CD4-positive, alpha-beta T cell treated with Interleukin-10 for 1 hour (primary cell): ENCODE measurements at places on chromosomes 16 and 17.

GRCh38 chr16:56675685-56676210 is 6.1 kb downstream of the MT1H start:
- DNase-seq = peak; percentile 34

DNA sequence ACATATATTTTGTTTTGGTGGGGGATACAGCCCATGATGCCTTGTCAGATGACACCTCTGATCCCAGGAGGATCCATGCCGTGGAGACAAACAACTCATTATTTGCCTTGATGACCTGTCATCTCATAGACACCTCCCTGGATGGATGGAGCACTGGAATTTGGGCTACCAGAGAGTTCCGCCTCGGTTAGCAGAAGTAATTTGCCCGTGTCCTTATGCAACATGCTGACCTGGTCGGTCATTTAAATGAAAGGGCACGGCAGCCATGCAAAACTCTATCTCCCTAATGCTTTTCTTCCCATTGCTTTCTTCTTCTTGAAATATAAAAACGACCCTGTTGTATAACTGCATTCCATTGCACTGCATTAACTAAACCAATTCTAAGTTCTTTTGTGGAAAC is 145.3 kb downstream of the GRIN2A start:
- no peak for DNase-seq

DNA sequence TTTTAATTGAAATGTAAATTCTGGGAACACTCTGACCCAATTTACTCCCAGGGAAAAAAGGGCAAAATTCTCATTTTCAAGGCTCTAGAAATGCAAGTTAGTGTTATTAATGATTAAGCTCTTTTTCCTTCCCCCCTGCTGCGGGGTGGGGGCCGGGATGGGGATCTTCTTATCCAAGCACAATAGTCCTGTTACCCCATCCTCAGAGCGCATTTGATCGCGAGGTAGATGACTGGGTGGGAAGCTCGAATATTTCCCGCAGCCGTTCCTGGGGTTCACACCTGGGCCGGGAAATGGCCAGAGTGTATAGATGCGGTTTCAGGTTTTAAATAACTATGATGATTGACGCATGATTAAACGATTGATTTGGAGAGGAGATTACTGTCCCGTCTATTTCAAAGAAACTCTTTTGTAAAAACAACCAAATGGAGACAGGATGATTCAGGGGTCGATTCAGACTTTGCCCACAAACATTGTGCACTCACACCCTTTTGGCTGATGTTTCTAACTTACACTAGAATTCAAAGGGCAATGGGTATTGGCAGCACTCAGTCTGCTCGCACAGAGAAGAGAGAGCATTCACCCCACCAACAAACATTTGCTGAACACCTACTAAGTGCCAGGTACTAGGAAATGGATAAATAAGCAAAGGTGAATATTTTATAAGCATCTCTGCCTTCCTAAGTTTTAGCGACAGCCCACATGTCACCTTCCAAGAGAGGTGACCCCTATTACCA is 55.0 kb downstream of the SALL1 start:
- DNase-seq = no peak

DNA sequence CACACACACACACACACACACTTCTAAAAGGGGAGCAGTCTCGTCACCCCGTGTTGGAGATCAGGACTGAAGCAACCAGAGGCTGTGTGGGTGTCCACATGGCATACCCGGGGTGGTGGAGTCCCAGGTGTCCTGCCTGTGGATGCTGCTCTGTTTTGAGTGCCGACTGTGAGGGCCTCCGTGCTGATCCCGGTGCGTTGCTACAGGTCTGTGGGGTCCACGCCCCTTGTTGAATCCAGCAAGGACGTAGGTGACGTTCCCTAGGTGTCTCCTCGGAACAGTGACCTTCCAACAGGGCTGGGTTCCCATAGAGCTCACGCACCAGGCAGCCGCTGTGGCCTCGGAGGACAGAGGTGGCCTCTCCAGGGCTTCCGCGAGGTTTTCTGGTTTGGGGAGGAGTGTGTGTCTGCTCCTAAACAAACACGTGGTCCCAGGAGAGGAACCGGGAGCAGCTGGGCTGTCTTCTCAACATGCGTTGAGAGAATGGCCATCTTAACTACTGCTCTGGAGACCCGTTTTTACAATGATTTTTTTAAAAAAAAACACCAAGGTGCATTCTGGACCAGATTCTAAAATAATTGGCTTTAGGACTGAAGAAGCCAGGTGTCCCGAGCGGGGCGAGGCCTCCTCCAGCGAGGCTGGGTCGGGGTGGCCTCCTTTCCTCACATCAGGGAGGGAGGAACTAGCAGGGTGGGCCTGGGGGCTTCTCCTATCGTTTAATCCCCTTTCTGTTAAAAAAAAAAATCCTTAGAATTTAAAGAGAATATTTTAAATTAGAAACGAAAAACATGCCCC is 100.6 kb upstream of the ZNF750 start:
- DNase-seq = no peak

DNA sequence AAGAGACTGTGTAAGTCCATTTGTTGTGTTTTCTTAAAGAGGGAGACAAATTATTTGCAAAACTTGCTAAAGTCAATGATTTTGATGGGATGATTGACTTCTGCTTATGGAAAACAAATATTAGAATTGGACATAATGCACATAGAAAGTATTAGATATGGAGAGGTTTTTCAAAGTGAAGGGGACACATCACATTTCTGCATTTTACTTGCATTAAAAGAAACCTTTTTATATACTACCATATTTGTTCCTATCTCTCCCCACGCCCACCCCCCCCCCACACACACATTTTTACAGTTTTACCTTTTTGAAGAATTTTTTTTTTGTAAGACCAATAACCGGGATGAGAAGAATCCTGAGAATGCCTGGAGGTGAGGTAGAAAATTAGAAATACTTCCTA is 8.6 kb upstream of the OR4D2 start:
- no peak for DNase-seq

DNA sequence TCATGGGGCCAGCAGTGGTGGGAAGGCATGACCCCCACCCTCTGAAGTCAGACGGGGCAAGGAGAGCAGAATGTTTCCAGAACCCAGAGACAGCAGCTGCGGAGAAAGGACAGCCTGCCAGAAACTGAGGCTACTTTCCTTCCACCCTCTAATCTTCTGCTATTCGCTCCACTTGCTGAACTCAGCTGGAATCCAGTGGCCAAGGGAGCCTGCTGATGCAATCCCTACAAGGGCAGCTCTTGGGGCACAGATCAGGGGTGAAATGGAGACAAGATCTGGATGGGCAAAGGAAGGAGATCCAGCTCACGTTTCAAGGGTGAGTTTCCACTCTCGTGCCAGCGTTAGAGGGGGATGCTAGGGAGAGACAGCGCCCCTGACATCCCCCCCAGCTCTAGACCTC is 479.1 kb downstream of the SLC39A11 start:
- no peak for DNase-seq

DNA sequence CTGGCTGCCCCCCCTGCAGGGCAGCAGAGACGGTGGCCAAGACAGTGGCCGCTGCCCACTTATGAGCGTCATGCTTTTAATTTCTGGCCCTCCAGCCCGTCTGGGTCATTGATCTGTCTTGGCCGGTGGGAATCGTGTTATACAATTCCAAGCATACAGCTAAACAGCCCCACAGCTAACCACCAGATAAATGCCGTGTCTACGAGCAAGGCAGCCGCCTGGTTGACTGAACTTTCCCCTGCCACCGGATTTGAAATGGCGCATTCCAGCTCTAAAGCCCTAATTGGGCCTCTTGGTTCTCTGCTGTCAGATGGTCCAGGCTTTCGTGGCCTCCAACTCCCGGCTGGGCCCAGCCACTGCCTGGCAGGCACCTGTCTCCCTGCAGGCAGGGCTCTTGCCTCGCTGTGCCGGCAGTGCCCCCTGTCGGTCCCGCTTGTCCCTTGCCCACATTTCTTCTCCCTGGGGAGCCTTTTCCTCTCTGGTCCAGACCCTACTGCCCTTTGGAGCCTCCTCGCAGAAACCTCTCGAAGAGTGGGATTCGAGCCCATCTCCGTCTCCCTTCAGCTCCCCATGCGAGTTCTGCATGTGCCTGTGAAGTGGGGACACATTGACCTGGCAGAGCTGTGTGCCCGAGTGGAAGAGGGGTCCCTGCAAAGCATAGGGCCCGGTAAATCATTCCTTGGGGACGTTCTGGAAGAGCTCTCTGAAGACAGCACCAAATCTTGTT is 1.8 kb upstream of the RBFOX3 start:
- DNase-seq = peak; percentile 15

GRCh38 chr16:11257131-11257938 is 1.3 kb upstream of the SOCS1 start:
- peak; percentile 74 for DNase-seq

- DNase-seq = no peak
Measured at GRCh38 chr16:75130150-75130771, 13.7 kb upstream of the LDHD start.

- DNase-seq = no peak
Measured at GRCh38 chr16:55835581-55835980, 2.7 kb upstream of the CES1 start.

DNA sequence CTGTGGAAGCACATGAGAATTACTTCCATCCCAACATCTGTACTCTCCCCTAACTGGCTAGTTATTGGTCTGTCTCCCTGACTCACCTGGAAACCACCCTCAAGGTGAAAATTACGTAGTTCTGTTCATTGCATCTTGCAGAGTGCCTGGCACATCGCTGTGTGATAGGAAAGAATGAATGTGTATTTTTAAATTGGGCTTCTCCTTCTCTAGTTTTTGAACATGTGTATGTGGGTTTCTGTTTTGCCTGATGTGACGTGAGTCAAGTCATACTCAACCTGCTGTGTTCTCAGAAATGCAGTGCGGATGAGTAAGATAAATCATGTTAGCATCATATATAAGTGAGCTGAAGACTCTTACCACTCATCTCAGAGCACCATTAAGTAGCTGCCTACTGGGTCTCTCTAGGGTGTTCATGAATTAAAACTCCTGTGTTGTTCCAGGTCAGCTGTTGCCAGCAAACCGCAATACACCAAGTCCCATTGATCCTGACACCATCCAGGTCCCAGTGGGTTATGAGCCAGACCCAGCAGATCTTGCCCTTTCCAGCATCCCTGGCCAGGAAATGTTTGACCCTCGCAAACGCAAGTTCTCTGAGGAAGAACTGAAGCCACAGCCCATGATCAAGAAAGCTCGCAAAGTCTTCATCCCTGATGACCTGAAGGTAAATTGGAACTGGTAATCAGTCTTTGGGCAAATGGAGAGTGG is 50.2 kb downstream of the HLF start:
- no peak for DNase-seq

DNA sequence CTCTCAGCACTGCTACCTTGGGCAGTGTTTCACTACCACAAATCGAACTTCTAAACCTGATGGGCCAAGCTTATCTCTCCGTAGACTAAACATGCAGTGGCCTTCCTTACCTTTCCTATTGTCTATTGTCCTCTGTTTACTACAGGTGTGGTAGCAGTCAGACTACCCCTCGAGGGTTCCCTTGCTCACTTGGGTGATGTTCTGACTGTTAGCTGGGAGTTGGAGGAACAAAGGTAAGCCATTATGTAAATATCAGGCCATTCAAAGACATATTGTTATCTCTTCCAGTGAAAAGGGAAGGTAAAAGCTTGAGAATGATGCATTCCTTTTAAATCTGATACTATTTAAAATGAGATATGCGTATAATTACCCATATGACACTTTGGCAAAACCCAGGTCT is 828.3 kb upstream of the EEF2KMT start:
- no peak for DNase-seq

GRCh38 chr16:2019921-2020831 is 591 bp downstream of the NPW start:
- no peak for DNase-seq

- DNase-seq = no peak
Measured at GRCh38 chr16:7849841-7850240, 517.2 kb downstream of the RBFOX1 start.

GRCh38 chr16:81480606-81481206 is 36.1 kb downstream of the CMIP start:
- DNase-seq = no peak

DNA sequence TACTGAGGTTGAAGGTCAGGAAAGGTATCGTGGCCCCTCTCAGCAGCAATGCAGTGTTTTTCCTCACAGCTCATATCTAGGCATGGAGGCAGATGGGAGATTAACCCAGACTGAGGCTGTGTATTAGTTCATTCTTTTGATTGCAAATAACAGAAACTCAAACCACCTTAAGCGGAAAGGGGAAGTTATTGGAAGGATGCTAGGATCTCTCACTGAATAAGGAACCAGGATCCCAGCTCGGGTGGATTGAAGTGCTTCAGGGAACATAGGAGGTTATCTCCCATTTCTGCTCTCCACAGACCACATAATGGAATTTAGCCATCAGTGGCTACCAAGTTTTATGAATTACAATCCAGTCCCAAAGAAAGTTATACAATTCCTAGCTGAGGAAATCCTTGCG is 8.2 kb downstream of the ZNF689 start:
- no peak for DNase-seq

DNA sequence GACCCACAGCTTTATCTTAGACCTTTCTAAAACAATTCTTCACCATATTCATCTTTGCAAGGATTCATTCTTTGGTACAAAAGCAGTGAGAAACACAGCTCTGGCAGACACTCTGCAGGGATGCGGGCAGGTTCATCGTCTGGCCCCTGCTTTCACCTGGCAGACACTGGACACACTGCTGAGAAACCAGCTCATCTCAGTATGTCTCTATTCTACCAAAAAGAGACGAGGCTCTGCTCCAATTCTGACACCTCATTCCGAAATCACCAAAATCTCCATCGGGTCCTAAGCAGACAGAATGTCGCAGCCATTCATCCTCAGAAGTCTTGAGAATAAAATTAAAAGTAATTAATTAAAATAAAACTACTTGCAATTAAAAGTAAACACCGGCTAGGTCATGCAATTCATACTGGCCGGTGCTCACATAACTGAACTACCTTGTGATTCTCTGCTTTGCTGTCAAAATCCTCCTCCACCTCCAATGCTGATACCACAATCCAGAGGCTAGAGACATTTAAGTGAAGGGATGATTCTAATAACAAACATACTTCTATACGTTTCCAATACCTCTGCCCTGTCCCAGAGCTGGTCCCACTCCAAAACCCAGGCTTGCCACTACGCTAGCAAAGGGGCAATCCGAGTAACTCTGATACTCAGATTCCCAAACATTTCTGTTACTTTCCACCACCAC is 1.3 kb downstream of the RNF157 start:
- DNase-seq = no peak

- no peak for DNase-seq
Measured at GRCh38 chr17:40539711-40540411, 25.4 kb downstream of the CCR7 start.

GRCh38 chr17:46984892-46985291 is 5.8 kb upstream of the RPRML start:
- no peak for DNase-seq
